ENCODE measurements at places on chromosomes 5 and 9.
A peak's percentile ranks its signal among the peaks of the same experiment; 100 is the strongest.

DNA sequence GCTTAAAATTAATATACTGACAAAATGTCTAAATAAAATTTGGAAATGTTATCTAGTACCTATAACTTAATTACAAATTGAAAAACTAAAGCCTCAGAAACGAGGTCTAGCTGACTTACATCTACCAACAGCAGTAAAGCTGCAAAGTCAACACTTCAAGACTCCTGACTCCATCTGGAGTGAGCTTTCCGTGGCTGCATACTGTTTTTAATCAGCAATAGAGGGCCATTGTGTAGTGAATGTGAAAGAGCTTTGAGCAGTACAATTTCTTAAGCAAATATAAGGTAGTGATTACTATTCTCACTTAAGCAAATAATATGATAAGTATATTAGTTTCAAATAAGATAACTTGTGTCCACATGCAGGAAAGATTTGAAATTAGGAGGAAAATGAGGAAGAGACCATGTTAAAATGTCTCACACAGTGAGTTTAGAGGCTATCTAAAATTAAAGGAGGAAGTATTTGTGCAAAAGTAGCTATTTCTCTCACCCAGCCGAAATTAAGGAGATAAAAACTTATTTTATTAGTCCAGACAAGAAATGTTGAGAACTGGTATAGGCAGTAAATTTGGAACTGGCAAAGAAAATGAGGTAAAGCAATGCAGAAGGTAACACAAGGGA lies 6.4 kb downstream of the SPINK6 start:
- DNase-seq = no peak

- DNase-seq = peak; percentile 10
Observed at GRCh38 chr9:88011005-88011766, 36.9 kb upstream of the CDK20 start.

DNA sequence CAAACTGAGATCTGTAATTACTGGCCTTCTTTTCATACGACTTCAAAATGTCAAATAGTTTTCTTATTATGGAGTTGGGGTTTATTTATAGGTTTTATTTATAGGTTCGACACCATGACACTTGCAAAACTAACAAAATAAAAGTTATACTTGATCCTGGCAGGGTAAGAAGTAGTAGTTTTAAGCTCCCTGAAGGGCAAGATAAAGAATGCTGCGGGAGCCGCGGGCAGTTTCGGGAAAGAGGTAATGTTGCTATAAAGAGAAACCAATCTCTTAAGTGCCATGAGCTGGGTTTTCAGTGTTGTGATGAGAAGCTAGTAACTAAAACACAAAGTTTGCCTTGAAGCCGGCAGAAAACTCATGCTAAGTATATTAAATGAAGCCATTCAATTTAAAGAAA lies 24.8 kb downstream of the PTPN3 start:
- no peak for DNase-seq

DNA sequence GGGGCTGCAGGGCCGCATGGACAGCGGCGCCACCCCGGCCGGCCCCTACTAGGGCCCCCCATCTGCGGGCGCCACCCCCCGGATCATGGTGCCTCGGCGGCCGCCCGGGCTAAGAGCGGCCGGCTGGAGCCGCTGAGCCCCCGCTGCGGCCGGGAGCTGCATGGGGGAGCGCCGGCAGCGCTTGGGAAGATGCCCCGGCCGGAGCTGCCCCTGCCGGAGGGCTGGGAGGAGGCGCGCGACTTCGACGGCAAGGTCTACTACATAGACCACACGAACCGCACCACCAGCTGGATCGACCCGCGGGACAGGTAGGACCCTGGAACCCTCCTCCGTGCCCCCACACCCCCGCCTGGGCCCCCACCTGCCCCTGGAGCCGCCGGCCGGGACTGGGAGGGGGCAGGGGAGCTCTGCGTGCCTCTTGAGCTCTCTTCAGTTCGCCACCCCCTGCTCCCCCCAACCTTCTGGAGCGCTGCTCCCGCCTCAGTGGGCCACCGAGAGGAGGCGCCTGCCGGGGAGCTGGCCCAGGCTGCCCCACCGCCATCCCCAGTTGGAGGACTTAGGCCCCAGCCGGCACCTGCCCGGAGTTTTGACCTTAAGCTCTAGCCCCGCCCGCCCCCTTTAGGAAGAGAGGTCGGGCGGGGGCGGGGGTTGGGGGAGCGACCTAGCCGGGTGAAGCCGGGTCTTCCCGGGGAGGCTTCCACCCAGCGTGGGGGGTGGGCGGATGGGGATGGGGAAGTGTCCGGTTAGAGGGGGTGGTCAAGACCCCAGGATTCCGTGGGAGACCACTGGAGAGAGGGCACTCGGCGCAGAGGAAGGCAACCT lies 730 bp downstream of the WWC1 start:
- peak; percentile 17 for DNase-seq

DNA sequence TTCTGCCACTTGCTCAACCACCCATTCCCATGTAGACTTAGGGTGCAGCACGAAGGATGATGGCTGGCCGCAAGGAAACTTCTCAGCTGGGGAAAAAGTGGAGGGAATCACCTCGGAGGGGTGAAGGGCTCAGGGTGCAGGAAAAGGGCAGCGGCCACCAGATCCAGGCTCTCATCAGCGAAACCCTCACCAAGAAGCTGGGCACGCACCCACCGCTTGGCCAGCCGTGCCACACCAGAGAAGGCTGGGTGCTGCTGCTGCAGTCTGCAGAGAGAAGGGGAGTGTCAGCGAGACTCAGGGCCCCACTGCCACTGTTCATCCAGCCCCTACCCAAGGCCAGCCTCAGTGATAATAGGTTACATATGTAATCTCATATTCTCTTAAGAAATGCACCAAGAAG lies 8.6 kb downstream of the NOL6 start:
- DNase-seq = no peak

GRCh38 chr9:126829035-126829434 lies 24.2 kb downstream of the ZBTB43 start:
- DNase-seq = no peak

DNA sequence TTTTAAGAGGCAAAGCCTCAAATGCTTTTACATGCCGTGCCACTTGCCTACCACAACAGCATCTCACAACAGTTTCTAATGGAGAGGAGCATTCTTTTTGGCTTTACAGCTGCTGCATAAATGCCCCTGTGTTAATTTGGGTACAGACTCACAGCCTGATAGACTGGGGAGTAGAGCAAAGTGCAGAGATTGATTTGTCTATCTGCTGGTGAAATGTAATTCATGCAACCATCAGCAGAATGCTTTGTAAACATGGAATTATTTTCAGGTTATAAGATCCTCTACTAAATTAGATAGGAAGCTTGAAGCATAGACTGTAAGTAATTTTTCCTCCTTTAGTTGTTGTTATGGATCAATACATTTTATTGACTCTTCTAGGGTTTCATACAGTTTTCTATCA lies 170.3 kb downstream of the CD180 start:
- DNase-seq = no peak
